ENCODE measurements at places on chromosomes 6 and 20. TPM values are rescaled to one million over a fixed set of nuclear protein-coding genes. Genes with fewer than 3 reads are reported as not detected.

- DNase-seq, result no peak
These were observed 1.2 kb downstream of the ENTPD6 start for GRCh38 chr20:25196786-25197120.

GRCh38 chr20:63686492-63687321 is 9.7 kb upstream of the TNFRSF6B start:
- DNase-seq, result peak; percentile 69

GRCh38 chr6:110217266-110217665 is 37.0 kb downstream of the CDC40 start:
- DNase-seq, result no peak

DNA sequence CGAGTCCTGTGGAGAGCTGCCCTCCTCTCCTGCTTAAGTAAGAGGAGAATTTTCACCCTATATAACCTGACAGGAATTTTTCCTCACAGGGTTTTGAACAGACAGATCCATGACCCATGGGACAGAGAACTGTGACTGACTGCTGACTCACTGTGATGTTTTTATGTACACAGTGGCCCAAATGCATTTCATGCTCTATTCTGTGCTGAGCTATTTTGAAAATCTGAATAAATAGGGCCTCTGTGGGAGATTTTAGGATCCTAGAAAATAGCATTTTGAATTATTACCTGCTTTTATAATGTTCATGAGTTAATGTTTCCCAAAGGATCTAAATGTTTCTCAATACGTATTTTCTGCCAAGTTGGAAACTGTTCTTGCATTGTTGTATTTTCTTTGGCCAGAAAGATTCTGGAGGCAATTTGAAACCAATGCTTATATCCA is 577.4 kb downstream of the HTR1B start:
- DNase-seq, result no peak

DNA sequence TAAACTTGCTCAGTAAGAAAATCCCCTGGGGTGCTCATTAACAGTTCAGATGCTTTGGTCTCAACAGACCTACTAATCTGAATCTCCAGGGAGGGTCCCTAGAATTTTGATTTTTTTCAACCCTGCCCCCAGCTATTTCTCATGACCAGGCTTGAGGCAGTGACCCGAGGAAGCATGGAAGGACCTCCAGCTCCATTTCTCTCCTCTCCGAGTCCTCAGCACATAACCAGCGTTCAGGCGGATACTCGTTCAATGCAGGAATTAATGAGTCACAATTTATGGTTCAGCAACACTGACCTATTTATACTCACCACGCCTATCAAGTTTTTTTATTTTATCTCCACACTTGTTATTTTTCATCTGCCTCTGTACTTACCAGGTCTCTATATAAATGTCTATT is 369.2 kb upstream of the CDH4 start:
- no peak for DNase-seq

DNA sequence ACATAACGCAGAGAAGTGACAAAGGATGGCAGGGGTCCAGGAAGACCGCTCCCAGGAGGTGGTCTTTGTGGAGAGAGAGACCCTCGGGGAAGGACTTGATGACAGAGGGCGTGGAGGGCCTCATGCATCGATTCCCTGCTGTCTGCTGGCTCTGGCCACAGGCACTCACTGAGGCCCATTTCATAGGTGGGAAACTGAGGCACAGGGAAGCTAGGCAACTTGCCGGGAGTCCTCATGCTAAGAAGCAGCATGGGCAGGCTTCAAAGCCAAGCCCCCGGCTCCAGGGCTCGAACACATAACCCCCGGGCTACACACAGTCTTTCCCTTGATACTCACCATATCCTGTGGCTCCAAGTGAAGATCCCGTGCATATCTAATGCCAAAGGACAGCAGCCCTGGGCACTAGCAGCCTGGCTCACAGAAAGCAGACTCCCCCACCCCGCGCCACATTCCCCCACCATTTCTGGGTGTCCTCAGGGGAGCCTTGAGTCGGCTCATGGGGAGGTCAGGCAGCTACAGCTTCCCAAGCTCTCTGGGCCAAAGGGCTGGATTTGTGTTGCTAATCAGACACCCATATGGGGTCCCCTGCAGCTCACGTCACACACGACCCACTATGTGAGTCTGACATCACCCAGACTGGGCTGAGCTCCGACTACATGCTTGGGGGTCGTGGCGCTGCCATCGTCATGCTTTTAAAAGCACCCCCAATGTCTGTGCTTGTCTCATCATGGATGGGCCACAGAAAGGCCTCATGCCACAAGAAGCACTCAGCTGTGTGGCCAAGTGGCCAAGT is 130.9 kb upstream of the PMEPA1 start:
- DNase-seq, result no peak

DNA sequence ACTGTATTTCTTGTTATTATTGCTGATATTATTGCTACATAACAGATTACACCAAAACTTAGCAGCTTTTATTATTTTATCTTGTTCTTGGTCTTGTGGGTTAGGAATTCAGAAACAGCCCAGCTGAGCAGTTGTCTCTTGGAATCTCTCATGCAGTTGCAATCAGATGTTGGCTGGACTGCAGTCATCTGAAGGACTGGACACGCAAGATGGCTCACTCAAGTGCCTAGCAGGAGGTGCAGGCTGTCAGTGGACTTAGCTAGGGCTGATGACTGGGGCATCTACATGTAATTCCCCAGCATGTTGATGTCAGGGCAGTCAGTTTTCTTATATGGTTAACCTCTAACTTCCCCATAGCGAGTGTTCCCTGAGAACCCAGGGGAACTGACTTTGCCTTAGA is 128.6 kb upstream of the PLCB4 start:
- DNase-seq, result no peak

GRCh38 chr6:135481783-135482369 is 15.7 kb downstream of the AHI1 start:
- DNase-seq, result no peak

DNA sequence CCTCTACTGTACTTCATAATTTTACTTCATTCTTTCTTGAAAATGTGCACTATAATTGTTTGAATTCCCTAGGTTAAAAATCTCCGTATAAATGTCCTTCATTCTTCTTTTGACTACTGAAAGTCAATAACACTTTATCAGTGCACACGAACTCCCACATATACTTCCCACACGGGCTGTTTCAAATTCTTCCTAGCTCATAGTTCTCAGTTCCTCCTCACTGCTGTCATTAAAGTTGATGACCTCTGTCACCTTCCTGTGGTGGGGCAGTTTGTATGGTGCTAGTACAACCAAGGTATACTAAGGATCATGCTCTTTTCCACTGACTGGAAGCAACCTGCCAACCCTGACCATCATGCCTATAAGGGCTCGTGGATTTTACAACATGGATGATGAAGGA is 40.0 kb upstream of the CD2AP start:
- DNase-seq, result no peak

GRCh38 chr6:2381872-2382661 is 136.7 kb upstream of the GMDS start:
- DNase-seq, result no peak

DNA sequence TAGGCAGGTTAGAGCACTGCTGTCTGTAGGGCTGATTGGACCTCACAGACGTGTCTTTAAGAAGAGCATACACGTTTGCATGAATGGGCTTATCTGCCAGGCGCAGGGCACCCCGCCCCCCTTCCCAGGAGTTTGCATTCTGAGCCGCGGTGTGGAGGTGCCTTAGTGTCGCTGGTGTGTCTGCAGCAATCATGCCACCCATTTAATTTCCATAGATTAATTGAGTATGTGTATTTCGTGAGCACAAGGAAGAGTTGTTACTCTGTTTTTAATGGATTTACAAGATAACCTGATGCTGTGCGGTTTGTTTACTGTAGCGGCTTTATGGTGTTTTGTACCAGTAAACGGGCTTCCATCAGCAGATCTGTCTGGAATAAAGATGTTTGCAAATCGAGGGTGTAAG is 107.7 kb downstream of the ZDHHC14 start:
- DNase-seq, result no peak

GRCh38 chr20:5170341-5170740 is 43.5 kb downstream of the CDS2 start:
- no peak for DNase-seq

- DNase-seq, result no peak
These were observed 12.2 kb downstream of the MYLK4 start for GRCh38 chr6:2738373-2738979.

GRCh38 chr20:40502576-40502975 is 186.5 kb downstream of the MAFB start:
- no peak for DNase-seq

DNA sequence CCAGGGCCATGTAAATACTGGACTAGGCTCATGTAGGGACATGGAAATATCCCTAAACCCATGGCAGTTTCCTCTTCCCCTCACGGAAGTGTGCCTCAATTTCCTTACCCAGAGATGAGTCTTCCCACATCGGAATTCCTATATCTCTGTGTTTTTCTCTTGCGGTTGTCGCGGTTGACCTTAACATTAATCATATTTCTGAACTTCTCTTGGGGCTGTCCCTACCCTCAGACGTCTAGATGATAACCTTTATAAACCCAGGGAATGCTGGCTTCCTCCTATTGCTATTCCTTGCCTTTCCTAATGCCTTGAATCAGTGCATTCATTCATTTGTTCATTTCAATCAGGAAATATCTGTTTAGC is 160.1 kb downstream of the SASH1 start:
- no peak for DNase-seq

DNA sequence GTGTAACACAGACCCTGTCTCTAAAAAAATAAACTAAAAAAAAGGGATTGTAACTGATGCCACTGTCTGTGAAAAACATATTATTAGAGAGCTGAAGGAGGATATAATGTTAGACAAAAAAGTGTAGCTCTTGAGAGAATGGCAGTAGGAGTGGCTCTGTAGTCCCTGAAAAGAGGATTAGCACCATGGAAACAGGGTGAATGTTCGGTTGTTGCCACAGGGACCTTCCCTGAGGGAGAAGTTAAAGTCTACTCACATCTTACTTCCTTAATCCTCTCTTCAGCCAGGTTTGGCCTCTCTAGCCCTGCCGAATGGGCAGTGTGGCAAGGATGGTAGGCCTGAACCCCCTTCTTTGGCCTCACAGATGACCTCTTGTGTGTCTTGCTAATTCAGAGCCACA is 12.1 kb downstream of the SCAND1 start:
- no peak for DNase-seq

GRCh38 chr20:57483287-57484050 is 41.5 kb downstream of the CTCFL start:
- DNase-seq, result no peak

DNA sequence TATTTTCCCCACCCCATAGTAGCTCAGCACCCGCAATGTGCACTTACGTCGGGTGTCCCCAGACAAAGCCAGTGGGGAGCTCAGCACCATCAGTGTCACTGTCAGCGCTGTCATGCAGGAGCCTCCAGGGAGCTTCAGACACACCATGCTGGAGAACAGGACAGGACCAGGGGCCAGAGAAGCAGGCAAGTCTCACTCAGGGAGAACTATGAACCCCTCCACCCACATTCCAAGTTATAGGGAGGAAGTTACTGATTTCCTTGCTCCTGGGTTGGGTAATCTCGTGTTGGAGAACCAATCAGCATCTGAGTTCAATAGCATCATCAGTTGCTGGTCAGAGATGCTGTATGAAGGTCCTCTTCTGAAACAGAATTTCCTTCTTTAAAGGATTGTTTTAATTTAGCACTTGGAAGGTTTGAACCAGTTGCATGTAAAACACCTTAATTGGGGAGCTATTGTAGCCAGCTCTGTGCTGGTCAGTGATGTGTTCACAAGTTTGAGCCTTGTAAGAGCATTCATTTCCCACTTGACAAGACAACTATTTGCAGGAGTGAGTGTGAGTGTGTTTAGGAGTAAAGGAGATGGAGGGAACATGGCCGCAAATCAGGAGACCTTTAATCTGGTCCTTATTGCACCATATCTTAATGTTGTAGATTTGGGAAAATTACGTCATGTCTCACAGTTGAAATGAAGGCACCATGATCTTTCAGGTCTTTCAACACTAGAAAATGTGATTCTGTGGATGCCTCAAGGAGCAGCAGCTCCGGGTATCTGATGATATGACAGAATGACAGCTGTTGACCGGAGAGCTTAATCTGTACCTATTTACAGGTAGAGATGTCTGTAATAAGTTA is at the start of gene HLA-DRB1:
Gene HLA-DRB1, minus strand, starts transcription at position 253 of the 854 bp plus-strand sequence. Its CDS starts 106 bp downstream, at position 147.
- no peak for DNase-seq

DNA sequence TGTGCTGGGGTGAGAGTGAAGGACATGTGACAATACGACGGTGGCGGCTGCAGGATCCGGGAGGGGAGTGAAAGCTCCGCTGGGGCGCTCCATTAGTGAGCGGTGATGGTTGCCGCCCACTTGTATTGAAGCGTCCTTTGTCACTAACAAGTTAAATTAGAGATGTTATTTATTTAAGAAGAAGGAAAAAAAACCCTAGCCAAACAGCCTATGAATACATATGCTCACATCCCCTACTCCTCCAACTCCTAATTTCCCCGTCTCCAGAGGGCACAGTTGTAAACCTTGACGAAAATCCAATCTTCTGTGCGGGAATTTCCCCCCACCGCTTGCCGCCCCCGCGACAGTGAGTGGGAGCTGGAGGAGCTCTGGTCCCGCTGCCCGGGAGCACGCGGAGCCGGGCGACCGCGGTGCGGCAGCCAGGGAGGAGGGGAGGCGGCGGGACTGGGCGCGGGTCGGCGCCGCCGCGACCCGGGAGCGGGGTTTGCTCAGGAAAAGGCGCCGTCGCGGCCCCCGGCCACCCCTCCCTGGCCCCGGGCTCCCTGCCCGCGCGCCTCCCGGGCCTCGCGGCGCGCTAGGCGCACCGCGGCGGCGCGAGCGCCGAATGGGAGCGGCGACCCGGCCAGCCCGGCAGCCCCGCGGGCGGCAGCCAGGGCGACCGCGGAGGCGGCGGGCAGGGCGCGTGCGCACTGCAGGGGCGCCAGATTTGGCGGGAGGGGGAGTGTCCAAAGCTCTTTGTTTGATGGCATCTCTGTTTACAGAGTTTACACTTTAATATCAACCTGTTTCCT is at the start of gene MYB:
Gene MYB, plus strand, starts transcription at position 767 of the 791 bp plus-strand sequence. CDS start 206 bp downstream, outside the sequence.
- peak; percentile 35 for DNase-seq

Gene VWA7
- 24.1 TPM for total RNA-seq

Gene SEL1L2
- total RNA-seq, result 1.3 TPM

Gene AURKA
- total RNA-seq, result not detected

Gene POU5F1
- 0.67 TPM for total RNA-seq

Gene TTBK1
- not detected for total RNA-seq

Gene PRDM13
- not detected for total RNA-seq

Gene SHLD1
- total RNA-seq, result 9.7 TPM

Gene OXT
- total RNA-seq, result not detected

Gene DEFB124
- not detected for total RNA-seq

Gene LY6G6C
- total RNA-seq, result not detected

Gene NRSN1
- not detected for total RNA-seq

Gene TINAG
- total RNA-seq, result not detected

Gene MACROD2
- 2.1 TPM for total RNA-seq

Gene RRAGD
- 4.9 TPM for total RNA-seq

Gene PXMP4
- 11.5 TPM for total RNA-seq
